ENCODE measurements at places on chromosomes 5 and 9.
A peak's percentile ranks its signal among the peaks of the same experiment; 100 is the strongest.

DNA sequence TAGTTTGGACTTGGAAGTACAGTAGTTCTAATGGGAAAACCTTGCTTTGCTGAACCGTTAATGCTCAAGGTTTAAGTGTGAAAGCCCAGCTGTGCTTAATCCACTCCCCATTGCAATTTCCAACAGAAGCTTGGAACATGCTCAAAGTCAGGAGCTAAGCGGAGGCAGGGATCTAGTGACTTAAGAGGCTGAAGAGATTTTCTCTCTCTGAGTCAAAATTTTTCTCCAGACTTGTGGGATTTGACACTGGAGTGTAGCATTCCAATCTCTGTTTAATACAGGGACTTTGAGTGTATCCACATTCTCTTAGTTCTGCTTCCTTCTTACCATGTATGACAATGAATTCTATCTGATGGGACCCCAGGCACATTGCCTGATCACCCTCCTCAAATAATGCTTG lies 471.8 kb downstream of the KIF4B start:
- no peak for DNase-seq

- no peak for DNase-seq
Observed at GRCh38 chr5:169808118-169808581, 171.1 kb downstream of the DOCK2 start.

DNA sequence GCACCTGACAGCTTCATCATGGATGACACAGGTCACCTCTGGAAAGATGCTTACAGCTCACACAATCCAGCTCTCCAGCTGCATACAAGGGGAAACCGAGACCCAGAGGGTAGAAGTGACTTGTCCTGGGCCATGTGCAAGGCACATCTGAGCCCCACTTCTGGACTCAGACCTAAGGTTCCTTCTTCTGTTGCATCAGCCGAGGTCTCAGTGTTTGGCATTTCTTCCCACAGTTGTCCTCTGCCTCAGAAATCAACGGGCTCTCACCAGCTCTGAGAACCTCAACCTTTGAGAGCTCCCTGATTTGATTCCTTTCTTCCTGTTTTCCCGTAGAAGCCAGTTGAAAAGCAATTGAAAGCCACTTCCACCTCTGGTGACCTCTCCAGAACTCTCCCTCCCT lies 38.7 kb upstream of the COL15A1 start:
- DNase-seq: no peak

DNA sequence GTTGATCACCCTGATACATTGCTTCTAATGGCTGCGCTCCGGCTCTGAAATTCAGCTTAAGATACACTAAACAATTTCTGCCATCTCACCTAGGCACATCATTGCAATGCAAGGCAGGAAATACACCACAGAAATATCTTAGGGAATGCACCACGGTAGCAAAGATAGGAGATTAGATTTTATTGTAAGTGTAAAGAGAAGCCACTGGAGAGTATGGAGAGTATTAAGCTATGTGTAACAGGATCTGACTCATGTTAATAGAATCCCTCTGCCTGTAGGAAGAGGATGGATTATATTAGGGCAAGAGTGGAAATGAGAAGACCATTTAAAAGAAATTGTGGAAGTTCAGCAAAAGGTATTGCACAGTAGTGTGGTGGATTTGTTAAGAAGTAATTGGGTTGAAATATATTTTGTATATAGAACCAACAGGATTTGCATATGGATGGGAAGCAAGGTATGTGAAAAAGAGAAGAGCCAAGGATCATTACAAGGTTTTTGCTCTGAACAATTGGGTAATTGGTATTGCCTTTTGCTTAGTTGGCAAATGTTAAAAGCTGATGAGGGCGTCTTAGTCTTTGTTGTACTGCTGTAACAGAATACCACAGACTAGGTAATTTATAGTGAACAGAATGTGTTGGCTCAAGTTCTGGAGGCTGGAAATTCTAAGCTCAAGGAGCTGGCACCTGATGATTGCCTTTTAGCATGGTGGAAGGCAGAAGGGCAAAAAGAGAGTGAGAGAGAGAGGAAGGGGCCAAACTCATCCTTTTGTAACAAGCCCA lies 636.1 kb downstream of the PSAT1 start:
- no peak for DNase-seq

DNA sequence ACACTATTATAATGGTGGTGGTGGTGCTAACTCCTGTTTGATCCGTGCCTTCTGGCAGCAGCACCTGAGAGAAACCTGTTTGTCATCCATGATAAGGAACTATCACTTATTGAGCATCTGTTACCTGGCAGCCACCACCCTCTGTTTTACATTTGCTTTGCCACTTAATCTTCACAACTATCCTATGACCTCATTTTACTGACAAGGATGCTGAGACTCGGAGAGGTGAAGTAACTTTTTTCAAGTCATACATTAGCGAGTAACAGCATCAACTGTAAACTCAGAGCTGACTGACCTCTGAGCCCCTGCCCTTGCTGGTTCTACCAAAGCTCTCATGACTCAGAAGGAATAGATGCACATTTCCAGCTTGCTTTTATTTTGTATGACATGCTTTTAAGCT lies 81.1 kb downstream of the EGFLAM start:
- no peak for DNase-seq

DNA sequence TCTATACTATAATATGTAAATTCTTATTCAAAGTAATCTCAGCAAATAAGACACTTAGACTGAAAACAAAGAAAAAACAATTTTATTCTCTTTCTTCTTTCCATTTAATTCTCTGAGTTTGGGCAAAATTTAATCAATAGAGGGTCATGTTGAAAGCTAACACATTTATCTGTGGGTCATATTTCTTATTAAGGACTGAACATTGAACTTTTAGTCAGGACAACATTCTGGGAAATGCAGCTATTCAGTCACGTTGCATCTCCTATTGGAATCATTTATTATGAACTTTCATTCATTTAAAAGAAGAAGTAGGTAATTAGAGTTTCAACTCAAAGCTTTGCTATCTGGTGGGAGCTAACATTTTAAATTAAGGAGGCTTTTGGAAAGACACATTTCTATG lies 372.5 kb downstream of the MAN2A1 start:
- no peak for DNase-seq

- no peak for DNase-seq
Observed at GRCh38 chr9:121581786-121582600, 69.4 kb upstream of the DAB2IP start.

- no peak for DNase-seq
Observed at GRCh38 chr5:149260761-149261160, 10.9 kb upstream of the AFAP1L1 start.

GRCh38 chr9:4287386-4287785 lies 12.5 kb downstream of the GLIS3 start:
- no peak for DNase-seq

DNA sequence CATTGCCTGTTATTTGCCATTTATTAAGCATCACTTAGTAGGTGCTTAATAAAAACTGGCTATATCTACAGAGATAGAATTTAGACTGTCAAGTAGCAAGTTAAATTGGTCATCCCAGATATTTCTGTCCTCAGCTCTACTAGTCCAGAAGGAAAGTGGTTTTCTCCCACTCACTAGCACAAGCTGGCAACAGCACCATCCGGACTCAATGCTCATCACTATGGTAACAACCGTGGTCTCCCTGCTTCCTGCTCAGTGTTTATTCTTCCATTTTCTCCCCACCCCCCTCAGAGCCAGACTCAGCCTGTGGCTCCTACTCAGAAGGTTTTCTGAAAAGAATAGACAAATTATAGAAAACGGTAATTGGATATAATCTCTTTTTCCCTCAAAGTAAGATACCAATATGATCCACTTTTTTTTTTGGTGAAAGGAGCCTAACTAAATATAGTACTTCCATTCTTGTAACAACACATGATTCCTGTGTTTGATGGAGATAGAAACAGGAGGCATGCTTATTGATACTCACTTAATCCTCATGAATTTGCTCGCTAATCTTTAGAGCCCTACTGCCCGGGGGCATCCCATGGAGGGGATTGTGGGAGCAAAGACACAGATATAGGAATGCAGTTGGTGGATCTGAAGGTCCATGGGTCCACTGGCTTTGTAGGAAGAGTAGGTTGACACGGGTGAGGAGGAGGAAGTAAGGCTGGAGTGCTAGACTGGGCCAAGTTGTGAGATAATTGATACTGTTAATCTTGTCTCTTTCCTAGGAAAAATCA lies 191.4 kb downstream of the MAN2A1 start:
- DNase-seq: no peak

DNA sequence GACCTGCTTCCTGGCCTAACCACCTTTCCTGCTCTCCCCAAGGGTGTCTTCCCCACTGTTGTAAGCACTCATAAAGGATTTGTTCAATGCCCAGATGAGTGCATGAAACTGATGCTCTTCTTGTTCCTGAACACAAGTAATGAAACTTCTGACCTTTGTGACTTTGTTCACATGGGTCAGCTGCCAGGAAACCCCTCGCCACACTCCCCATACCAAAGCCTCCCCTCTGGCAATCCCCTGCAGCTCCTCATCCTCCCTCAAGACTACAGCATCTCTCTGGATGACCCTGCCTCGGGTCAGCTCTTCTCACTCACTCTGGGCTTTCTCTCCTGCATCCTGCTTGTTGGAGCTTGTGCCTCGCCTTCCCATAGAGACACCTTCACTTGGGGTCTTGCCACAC lies 72.2 kb upstream of the SPTLC1 start:
- no peak for DNase-seq

- DNase-seq: peak; percentile 22
Observed at GRCh38 chr5:64979531-64979930, 210.8 kb downstream of the CWC27 start.

GRCh38 chr5:155676967-155677366 lies 650.0 kb upstream of the SGCD start:
- no peak for DNase-seq

DNA sequence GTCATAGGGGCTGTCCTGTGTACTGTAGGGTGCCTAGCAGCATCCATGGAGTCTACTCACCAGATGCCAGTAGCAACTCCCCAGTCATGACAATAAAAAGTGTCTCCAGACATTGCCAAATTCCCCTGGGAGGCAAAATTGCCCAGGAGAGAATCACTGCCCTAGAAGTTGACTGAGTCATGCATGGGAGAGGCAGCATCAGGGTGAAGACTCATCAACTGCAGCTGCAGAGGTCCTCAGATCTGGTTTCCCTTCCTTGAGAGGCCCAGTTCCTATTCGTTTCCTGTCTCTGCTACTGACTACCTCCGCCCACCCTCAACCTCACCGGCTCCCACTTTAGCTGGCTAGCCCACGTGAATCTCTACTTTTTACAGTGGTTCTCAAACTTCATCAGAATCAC lies 88.6 kb upstream of the AGXT2 start:
- no peak for DNase-seq

GRCh38 chr9:110605565-110605964 lies 26.0 kb upstream of the SVEP1 start:
- no peak for DNase-seq

DNA sequence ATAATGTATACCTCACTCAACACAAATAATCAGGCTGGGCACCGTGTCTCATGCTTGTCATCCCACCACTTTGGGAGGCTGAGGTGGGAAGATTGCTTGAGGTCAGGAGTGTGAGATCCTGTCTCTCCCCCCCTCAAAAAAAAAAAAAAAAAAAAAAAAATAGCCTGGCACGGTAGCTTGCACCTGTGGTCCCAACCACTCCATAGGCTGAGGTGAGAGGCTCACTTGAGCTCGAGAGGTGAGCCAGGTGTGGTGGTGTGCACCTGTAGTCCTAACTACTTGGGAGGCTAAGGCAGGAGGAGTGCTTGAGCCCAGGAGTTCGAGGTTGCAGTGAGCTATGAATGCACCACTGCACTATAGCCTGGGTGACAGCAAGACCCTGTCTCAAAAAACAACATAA lies 9.6 kb upstream of the ETF1 start:
- DNase-seq: no peak

DNA sequence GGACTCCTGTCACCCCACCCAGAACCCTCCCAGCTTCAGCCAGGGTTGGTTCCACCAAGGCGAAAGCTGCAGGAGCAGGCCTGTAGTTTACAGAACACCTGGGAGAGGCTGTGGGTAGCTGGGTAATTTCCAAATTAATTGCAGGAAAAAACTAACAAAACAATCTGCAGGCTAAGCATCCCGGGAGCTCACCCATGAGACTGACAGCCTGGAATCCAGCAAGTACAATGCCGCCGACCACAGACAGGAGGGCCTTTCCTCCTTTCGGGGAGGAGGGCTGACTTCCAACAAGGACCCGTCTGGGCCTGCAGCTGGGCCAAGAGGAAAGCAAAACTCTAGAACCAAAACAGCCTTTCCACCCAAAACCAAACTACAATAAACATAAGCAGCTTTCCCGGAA lies 10.3 kb downstream of the FOXE1 start:
- DNase-seq: no peak

DNA sequence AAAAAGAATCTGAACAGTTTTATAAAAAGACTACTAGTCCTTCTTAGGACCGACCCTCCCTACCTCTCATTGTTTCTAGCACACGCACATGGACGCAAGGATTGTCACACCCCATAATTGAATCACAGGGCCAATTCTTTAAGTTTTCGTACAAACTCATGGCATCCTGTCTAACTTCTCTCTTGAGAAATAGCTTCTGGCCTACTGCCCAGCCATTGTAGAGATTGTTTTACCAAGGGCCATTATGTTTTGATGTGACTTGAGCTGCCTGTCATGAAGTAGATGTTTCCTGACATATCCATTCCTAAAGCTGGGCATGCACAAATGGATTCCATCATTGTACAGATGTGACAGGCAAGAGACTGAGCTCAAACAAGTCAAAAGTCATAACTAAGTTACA lies 1672.1 kb upstream of the C9orf72 start:
- DNase-seq: no peak

DNA sequence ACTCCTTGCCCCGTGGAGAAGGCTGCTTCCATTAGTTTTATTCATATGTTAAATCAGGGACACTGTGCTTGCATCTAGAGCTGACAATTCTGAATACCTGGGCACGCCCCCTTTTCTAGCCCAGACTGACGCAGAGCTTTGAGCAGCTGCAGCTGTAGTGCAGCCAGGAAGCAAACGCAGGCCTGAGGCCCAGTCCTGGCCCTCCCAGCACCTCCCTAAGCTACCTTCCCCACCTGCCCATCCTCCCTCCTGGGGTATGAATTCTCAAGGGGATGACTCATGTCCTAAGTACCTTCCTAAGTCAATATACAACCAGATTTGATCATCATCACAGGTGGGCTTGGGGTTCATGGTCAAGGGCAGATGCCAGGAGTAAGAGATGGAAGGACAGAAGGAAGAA lies 3.5 kb downstream of the PHF19 start:
- no peak for DNase-seq

GRCh38 chr5:167629634-167630033 lies 661.8 kb upstream of the WWC1 start:
- no peak for DNase-seq

DNA sequence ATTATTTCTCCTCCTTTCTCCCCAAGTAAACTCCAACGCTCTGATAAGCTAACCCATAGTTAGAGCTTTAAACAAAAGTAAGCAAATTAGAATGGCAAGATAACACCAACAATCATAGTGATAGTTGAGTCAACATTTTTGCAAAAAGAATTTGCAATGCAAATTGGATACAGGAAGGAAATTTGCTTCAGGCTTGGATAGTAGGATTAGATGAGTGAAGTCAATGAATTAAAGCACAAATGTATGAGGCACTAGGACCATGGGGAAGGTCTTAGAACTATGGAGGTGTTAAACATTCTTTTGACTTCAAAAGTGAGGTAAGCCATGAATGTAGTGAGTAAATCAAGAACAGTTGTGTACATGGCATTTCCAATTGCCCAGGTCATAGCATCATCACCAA lies 289.8 kb upstream of the GRAMD2B start:
- DNase-seq: no peak

- DNase-seq: peak; percentile 6
Observed at GRCh38 chr5:150082374-150082773, 4.0 kb downstream of the CSF1R start.

GRCh38 chr5:6554812-6555211 lies 78.0 kb downstream of the NSUN2 start:
- DNase-seq: no peak

All from naive B cell (primary cell).